MCF 10A (cell line): ENCODE measurements at places on chromosomes 11 and 22. TPM values are rescaled to one million over a fixed set of nuclear protein-coding genes. Genes with fewer than 3 reads are reported as not detected.

PATE2 gene
- total RNA-seq = not detected in 2 replicates

ALG9 gene
- total RNA-seq = 28.8 and 31.2 TPM in 2 replicates

GRCh38 chr22:31184015-31184414 lies 24.0 kb downstream of the RNF185 start:
- no peak for DNase-seq

GRCh38 chr22:32338757-32339156 lies 18.9 kb upstream of the RFPL3 start:
- DNase-seq = no peak

DNA sequence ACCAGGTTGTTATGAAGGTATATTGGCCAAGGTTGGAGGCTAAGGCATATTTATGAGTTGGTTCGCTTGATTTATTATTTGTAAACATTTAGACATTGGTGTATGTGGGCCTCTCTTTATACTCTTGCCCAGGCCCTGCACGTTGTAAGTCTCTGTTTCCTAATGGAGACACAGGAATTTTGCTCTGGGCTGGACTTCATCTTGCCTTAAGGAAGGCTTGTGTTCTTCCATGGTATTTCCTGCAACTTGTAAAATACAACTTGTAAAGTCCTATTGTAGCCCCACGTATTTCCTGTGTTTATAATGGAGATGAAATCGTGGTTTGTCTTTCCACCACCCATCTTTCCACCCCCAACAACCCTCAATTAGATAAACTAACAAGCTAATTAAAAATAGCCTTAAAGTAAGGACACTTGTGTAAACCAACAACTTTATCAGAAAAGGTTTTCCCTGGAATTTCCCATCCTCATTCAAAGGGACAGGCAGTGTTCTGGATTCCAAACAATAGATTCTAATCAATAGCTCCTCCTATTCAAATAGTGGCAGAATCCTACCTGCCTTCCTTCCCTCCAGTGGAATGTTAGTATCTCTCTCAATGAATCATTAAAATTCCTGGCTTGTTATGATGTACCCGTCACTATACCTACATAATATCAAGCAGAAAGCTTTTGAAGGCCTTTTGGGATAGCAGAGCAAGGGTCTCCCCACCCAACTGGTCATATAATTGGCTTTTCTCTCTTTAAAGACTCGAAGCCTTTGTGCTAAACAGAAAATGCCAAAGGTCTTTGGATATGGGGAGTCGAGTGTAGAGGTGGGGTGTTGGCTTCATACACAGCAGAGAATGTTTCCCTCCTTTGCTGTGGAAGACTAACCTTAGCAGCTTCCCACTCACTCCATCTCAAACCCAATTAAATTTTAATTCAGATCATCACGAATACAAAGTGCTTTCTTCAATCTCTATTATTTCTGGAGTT lies 77.1 kb downstream of the UBASH3B start:
- no peak for DNase-seq

DNA sequence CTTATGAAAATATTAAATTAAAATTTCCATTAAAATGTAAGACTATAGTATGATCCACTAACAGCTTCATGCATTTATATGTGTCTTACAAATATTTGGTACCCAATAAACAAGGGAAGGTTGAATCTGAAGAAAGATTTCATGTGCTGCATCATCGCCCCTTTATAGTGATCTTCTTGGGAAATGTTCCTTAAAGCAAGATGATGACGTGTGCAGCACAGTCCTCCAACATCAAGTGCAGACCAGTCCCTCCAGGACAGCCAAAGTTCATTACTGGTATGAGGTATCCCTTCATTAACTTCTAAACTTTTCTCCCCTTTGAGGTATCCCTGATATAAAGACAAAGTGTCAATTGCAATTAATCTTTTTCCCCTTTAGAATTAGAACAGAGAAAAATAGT lies 567.0 kb downstream of the METTL15 start:
- DNase-seq = no peak
